BJ (cell line): ENCODE measurements at places on chromosomes 4 and X. TPM values are rescaled to one million over a fixed set of nuclear protein-coding genes. Genes with fewer than 3 reads are reported as not detected.

- DNase-seq = no peak
Measured at GRCh38 chr4:81351654-81352445, 119.9 kb downstream of the RASGEF1B start.

GRCh38 chr4:121728798-121729226 lies 32.0 kb upstream of the ANXA5 start:
- DNase-seq = no peak

GRCh38 chr4:71486550-71487343 lies 147.9 kb downstream of the SLC4A4 start:
- no peak for DNase-seq

DNA sequence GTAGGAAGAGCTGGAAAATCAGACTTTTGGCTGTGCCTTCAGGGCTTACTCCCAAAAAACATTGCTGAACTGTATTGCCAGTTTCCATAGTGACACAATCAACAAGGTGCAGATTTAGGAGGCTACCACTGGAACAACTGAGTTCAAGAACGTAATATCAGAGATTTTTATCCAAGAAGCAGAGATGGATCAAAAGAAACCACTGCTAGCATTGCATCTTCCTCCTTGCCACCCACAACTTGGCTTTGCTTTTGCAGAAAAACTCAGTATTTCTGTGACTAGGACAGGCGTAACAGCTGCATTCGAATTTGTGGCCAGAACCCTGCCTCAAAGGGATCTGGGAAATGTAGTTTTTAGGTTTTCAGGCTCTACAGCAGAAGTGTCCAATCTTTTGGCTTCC lies 27.8 kb upstream of the WDFY3 start:
- no peak for DNase-seq

DNA sequence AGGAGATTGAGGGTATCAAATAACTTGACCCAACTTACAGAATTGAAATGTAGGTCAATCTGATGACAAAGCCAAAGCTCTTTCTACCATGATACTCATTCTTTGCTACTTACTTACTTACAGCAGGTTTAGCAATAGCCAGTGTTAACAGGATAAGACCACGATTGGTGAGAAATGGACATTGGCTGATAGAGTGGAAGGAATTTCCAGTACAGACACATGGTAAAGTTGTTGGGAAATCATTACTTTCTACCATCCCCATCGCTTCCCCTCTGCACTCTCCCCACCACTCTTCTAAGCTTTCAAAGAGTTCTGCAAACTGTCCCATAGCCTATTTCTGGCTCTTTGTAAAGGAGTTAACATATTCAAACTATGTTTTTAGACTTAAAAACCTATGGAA lies 119.7 kb downstream of the CHRNA9 start:
- DNase-seq = no peak

DNA sequence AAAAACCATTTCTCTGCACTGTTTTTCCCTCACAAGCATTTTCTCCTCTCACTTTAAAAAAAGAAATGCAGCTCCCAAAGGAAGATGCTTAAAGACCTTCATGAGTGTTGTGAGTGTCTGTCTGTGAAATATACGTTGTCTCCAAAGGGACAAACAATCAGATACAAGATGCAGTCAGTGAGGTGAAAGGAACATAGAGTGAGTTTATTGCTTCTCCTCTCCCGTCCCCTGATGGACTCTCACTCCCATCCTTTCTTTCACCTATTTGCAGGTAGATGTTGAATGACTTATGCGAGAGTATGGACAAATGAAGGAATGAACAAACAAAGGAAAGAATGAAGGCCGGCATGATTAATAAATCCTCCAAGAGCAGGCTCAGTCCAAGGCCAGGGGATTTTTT lies 561.2 kb upstream of the DIPK2B start:
- no peak for DNase-seq

- DNase-seq = no peak
Measured at GRCh38 chr4:2469192-2469984, 482 bp downstream of the RNF4 start.

DNA sequence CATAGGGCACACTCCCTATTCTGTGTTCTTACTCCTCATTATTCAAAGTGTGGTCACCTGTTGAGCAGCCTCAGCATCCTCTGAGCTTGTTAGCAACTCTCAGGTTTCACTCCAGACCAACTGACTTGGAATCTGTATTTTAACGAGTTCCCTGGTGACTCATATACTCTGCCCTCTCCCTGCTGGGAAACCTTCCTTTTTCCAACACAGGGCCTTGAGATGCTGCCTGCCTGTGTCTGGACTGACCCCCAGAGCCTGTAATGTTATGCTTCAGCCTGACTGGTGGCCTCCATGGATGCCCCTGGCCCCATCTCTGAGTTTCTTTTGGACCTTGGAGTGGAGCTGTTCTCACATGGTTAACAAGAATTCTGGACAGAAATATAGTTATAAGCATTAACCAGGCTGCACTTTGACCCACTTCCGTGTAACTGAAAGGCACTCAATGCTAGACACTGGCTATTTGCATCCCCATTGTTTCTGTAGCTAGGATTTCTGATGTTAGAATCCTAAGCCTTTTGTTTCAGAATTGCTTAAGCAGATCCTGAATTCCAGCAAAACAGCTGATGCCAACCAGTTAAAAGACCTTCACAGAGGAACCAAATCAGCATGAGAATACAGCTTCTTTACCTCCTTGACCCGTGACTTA lies 262.6 kb downstream of the STIM2 start:
- DNase-seq = no peak

- no peak for DNase-seq
Measured at GRCh38 chrX:119729408-119730201, 28.8 kb upstream of the SOWAHD start.

- no peak for DNase-seq
Measured at GRCh38 chr4:40940317-40940741, 190.6 kb downstream of the NSUN7 start.

Gene GAGE12E
- polyA plus RNA-seq = not detected in 2 replicates

- DNase-seq = no peak
Measured at GRCh38 chr4:186203406-186203805, 12.0 kb downstream of the CYP4V2 start.

DNA sequence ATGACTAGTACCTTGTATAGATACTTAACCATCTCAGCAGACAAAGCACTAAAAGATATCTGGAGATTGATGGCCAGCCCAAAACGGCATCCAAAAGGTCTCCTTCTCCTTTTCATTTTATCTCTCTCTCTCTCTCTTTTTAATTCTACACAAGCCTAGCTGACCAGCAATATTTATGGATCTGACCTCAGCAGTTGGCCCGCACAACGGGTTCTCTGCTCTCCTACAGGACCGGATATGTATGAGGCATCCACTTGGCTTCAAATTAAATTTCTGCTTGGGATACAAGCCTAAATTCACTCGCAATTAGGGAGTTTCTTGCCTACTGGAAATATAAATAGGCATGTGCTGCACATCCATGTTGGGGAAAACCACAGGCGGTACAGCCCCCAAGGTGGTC lies 22.5 kb upstream of the CT55 start:
- no peak for DNase-seq

Gene TEX13C
- not detected in 2 replicates for polyA plus RNA-seq

DNA sequence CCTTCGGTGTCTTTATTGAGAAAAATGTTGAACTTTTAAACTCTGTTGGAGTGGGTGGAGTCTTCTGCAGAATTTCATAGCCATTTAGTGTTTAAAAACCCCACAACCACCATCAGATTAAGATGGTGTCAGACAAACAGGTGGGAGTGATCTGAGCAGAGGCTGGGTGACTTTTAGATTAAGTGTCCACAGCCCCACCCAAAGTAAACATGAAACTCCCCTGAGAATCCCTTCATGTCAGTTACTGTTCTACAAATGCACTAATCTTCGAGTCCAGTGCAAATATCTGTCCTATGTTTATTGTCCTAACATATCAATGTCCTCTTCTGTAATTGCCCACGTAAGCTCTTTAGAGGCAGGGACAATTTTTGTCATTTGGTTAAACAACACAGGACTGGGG lies 175.6 kb upstream of the RBPJ start:
- DNase-seq = no peak

DNA sequence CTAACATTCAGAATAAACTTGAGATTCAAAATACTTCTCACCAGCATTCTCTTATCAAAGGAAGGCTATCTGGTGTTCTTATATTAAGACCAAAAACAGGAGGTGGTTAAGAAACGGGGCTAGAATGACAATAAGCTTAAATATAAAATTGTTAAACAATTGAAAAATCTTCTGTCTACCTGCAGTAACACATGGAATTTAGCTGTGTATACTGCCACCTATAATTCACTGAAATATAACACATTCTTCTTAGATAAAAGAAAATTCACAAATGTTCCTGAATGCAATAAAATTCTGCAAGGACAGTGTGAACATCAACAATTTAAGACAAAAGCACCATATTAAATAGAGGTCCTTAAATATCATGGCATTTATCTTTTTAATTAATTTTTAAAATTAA lies 11.5 kb upstream of the PCDH10 start:
- no peak for DNase-seq

Gene RAI2
- 0.04 TPM in 1 of 2 replicates, not detected in the other for polyA plus RNA-seq

DNA sequence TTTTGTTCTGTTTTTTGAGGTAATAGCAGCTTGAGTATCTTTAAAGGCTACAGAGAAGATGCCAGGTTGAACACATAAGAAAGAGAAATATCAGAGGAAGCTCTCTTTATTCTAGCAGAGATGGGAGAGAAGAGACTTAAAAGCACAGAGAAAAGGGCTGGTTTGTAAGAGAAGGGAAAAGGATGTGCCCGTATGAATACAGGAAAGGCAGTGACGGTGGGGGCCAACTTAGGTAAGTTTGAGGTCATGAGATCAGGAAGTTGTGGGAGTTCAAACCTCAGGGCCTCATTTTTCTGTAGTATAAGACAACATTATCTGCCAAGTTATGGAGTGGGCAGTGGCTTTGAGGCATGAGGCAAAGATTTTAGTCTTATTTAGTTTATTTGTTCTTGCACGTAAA lies 121.3 kb upstream of the S100G start:
- no peak for DNase-seq

DNA sequence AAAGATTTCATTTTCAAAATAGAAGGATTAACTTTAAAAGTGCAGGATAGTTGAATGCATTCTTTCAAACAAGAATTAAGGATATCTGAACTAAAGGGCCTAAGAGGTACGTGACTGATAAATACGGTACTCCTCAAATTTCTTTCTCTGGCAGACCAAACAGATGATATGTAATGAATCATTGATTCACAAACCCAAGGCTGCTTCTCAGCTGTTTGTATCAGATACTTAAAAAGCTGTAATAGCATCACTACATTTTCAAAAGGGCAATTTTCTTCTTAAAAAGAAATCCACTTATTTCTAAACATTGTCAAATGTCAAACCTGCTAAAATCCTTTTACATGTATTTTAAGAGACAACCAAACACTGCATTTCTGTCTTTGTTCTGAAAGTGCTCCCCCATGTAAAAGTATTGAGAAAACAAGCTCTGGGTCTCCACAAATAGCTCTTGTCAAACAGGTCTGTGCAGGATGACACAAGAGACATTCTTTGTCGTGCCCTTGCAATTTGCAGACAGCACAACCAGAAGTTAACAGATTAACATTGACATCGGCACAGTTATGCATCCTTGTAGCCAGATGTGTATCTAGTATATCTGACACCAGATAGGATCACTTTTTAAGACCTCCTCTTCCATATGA lies 82.0 kb downstream of the MANBA start:
- no peak for DNase-seq

GRCh38 chr4:166635367-166635766 lies 598.9 kb downstream of the SPOCK3 start:
- no peak for DNase-seq

DNA sequence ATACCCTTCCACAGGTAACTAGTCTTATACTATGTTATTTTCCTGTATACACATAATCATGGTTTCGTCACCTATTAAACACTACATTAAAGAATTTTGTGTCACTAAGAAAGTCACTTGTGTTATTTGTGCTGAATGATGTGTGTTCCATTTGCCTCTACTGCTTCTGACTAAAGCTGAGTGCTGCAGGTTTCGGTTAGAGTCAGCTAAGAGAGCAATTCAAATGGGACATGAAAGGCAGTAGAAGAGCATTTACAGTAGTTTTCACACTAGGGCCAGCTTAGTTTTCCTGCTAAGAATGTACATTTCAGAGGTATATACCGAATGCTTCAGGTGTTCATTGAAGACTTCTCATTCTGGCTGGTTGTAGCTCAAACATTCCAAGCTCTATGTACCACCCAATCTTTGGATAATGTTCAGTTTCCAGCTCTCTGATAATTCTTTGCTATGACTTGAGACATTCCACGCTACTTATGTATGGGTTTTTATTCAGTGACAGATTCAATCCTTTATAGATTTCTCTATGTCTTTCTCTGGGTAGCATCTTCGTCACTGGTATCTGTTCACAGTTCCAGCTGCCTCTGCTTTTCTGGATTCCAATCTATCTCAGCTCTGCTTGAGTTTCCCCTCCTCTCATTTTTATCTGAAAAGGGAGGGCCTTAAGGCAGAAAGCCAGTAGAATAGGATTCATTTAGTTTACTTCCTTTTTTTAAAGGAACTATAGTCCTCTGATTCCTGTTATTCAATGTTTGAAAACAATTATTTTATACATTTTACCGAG lies 164.4 kb downstream of the CXXC4 start:
- DNase-seq = no peak

GRCh38 chr4:24971192-24971591 lies 58.4 kb upstream of the CCDC149 start:
- no peak for DNase-seq

Gene CLNK
- polyA plus RNA-seq = not detected in 2 replicates

Gene ASMT
- not detected in 2 replicates for polyA plus RNA-seq

Gene MTMR8
- not detected in 2 replicates for polyA plus RNA-seq

- no peak for DNase-seq
Measured at GRCh38 chrX:150897421-150898320, 797 bp downstream of the CD99L2 start.

GRCh38 chrX:68146054-68146453 lies 287.2 kb downstream of the OPHN1 start:
- DNase-seq = no peak

- peak; percentile 3 for DNase-seq
Measured at GRCh38 chr4:159487284-159487747, 384.4 kb downstream of the RAPGEF2 start.

Gene NBDY
- 36.2 and 38.8 TPM in 2 replicates for polyA plus RNA-seq

Gene RS1
- polyA plus RNA-seq = not detected in 2 replicates

DNA sequence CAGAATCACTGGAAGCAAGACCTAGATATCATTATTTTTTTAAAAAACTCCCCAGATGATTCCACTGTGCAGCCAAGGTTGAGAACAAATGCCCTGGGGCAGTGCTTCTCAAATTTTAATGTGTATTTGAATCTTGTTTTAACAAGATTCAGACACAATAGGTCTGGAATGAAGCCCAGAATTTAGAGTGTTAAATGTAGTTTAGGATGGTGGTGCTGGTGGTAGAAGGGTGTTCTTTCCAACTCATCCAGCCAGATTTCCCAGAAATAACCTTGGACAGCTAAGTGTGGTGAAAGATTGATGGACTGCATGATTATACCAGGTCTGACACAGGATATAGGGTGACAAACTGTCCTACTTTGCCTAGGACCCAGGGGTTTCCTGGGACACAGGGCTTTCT lies 120.1 kb upstream of the MED14 start:
- DNase-seq = no peak

Gene S100G
- polyA plus RNA-seq = not detected in 2 replicates

Gene FGFBP2
- polyA plus RNA-seq = not detected in 2 replicates

DNA sequence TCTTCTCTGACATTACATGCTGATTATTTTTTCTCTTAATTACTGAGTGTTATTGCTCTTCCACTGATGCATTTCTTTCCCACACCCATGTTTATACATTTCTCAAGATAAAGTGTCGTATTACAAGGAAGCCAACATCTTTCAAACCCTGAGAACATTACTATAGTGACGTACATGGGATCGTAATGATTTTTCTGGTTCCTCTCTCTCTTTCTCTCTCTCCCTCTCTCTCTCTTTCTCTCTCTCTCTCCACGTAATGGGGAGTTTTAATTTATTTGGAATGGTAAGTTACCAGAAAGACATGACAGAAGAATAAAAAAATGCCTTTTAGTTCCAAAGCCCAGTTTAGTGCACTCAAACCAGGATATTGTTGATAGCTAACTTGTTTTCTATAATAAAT lies 40.4 kb upstream of the MAPK10 start:
- DNase-seq = peak; percentile 2
